Left forelimb (tissue), 1 donor: ENCODE measurements at places on chromosomes 2 and 18.

DNA sequence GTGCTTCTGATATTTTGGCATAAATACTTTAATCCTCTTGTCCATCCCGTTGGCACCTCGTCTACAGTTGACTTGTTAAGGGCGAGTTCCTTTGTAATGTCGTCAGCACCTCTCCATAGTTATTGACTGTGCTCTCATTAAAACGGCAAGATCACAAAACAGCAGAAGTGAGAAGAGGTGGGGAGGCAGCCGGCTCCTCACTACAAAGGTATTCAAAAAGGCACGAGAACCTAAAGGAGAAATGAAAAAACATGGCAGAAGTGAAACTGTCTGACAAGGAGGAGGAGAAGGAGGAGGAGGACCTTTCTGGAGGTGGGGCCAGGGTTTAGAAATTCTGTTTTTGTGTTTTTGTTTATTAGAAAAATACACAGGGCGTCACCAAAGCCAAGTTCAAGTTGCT, 235.6 kb downstream of the BCL11A start:
- DNase-seq: no peak

GRCh38 chr2:163247847-163248220, 409.3 kb upstream of the KCNH7 start:
- no peak for DNase-seq

GRCh38 chr2:207067473-207067872, 98.3 kb downstream of the KLF7 start:
- DNase-seq: no peak

GRCh38 chr2:217215877-217216276, 356.0 kb upstream of the TNP1 start:
- DNase-seq: no peak

- DNase-seq: peak; percentile 70
Observed at GRCh38 chr2:147511491-147511948, 333.3 kb upstream of the ACVR2A start.

- DNase-seq: no peak
Observed at GRCh38 chr2:150627526-150627925, 140.1 kb upstream of the RND3 start.

GRCh38 chr2:233384015-233384414, 29.7 kb downstream of the DGKD start:
- no peak for DNase-seq

GRCh38 chr2:134846213-134846612, 7.8 kb downstream of the ACMSD start:
- DNase-seq: no peak
